ENCODE measurements at places on chromosomes 3 and 15.
A peak's percentile ranks its signal among the peaks of the same experiment; 100 is the strongest.

GRCh38 chr3:157091083-157091833, 68.7 kb downstream of the CCNL1 start:
- no peaks in the 10 kb centered on the region for H3K36me3 ChIP-seq
- H3K27ac ChIP-seq, result no peak overlapping the region
- H3K27me3 ChIP-seq, result no peaks in the 10 kb centered on the region
- peaks cover 26% of the 10 kb centered on the region for H3K4me1 ChIP-seq

- no peaks in the 10 kb centered on the region for H3K4me1 ChIP-seq
- no peak for DNase-seq
- H3K36me3 ChIP-seq, result no peaks in the 10 kb centered on the region
- no peaks in the 10 kb centered on the region for H3K27me3 ChIP-seq
Measured at GRCh38 chr3:163175970-163176369, 1679.4 kb downstream of the OTOL1 start.

DNA sequence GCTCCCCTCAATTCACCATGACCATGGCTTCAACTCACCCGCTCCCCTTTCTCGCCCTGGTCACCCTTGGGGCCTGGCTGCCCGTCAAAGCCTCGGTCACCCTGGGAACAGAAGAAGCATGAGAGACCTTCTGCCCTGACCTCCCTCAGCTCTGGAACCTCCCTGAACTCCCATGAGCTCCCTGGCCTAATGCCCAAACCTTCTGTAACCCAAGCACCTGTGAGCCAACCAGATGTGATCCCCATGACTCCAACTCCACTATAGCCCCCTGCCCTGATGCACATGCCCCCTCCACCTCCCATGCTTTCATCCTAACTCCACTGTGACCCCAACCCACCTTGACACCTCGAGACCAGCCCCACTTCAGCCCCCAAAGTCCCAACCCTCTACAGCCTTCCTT, 3.5 kb upstream of the UCN2 start:
- H3K4me1 ChIP-seq, result peaks cover 13% of the 10 kb centered on the region
- H3K27ac ChIP-seq, result no peak overlapping the region
- H3K4me3 ChIP-seq, result no peak overlapping the region
- H3K27me3 ChIP-seq, result no peaks in the 10 kb centered on the region

- no peak for DNase-seq
- no peaks in the 10 kb centered on the region for H3K36me3 ChIP-seq
- no peak overlapping the region for H3K27ac ChIP-seq
- H3K4me3 ChIP-seq, result no peak overlapping the region
Measured at GRCh38 chr3:184756151-184757021, 44.5 kb upstream of the MAGEF1 start.

GRCh38 chr3:13491206-13491974, 11.3 kb downstream of the HDAC11 start:
- no peak overlapping the region for H3K4me3 ChIP-seq
- no peaks in the 10 kb centered on the region for H3K4me1 ChIP-seq
- no peak overlapping the region for H3K27ac ChIP-seq
- H3K36me3 ChIP-seq, result no peaks in the 10 kb centered on the region
- no peak for DNase-seq
- no peaks in the 10 kb centered on the region for H3K27me3 ChIP-seq

DNA sequence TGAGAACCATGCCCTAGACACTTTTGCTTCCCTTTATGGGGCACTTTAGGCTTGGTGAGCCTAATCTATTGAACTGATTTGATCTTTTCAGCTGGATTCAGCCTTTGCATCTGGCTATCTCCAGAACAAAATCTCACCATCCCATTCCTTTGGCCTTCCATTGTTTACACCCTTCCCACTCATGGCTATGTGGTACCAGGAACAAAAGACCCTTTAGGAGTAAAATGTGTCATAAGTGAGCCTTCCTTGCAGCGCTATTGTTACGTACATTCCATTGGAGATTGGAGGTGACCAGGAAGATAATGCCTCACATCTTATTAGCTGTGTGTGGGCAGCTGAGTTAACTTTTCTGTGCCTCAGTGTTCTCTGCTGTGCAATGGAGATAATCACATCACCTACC, 188.4 kb downstream of the SATB1 start:
- no peak for DNase-seq
- no peak overlapping the region for H3K27ac ChIP-seq
- no peak overlapping the region for H3K4me3 ChIP-seq
- no peaks in the 10 kb centered on the region for H3K27me3 ChIP-seq
- no peaks in the 10 kb centered on the region for H3K4me1 ChIP-seq
- no peaks in the 10 kb centered on the region for H3K36me3 ChIP-seq

- no peak overlapping the region for H3K4me3 ChIP-seq
- no peaks in the 10 kb centered on the region for H3K4me1 ChIP-seq
- H3K27ac ChIP-seq, result no peak overlapping the region
Measured at GRCh38 chr3:107904536-107905066, 186.2 kb downstream of the CD47 start.

- no peaks in the 10 kb centered on the region for H3K36me3 ChIP-seq
- H3K27me3 ChIP-seq, result no peaks in the 10 kb centered on the region
- no peak overlapping the region for H3K27ac ChIP-seq
- no peak overlapping the region for H3K4me3 ChIP-seq
- DNase-seq, result no peak
Measured at GRCh38 chr3:82353306-82354171, 592.1 kb upstream of the GBE1 start.

- H3K27ac ChIP-seq, result no peak overlapping the region
- no peak overlapping the region for H3K4me3 ChIP-seq
- DNase-seq, result no peak
- no peaks in the 10 kb centered on the region for H3K36me3 ChIP-seq
Measured at GRCh38 chr3:140007911-140008869, 73.2 kb downstream of the CLSTN2 start.

DNA sequence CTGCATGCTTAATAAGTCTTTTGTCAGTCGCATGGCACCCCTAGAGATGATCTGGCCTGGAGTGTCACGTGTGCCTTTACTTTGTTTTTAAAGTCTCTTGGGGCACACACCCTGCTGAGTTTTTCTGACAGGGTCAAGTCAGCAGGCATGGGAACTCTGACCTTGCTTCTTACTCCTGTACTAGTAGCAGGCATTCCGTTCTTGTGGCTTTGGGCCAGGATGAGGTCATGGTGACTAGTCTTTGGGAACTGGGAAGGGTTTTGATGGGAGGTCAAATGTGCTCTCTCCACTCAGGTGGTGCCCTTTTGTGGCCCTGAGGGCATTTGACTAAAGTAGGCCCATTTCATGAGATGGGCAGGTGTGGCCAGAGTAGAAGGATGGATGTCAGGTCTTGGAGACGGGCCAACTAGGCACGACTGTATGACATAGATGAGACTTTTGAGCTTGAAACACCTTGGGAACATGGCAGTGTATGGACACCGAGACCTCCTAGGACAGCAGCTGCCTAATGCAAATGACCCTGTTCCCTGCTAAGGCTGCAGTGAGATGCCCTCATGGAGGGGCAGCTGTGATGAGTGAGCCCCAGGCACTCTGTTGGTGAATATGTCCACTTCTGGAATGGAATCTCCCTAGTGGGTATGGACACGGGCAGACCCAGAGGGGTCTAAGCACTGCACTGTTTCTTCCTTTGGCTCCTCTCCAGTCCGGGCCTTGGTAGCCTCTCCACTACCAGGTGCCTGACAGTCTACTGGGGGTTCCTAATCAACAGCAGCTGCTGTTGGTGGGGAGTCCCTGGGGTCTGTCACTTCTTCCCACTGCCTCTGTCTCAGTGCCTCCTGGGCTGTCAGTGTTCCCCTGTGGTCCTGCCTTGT, 16.4 kb downstream of the SRPRB start:
- H3K36me3 ChIP-seq, result peaks cover 10% of the 10 kb centered on the region

DNA sequence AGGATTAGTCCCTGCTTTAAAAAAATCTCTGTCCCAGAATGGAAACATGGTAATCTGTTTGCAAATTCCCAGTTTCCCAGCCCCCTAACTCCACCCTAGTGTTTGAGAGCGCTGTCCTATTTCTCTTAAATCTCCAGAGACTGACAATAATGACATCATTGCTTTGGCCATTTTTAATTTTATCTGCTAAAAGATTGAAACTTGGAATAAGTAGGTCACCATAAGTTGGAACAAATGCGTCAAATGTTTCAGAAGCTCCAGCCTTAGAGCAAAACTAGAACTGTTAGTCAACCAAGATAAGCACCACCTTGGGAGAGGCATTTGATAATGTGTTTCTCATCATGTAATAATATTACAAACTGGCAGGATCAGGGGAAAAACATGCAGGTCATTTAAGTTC, 25.7 kb upstream of the MB21D2 start:
- peaks cover 6% of the 10 kb centered on the region for H3K27me3 ChIP-seq
- no peaks in the 10 kb centered on the region for H3K36me3 ChIP-seq
- no peak overlapping the region for H3K27ac ChIP-seq
- H3K4me1 ChIP-seq, result no peaks in the 10 kb centered on the region
- no peak overlapping the region for H3K4me3 ChIP-seq
- no peak for DNase-seq

- no peaks in the 10 kb centered on the region for H3K36me3 ChIP-seq
- DNase-seq, result peak; percentile 66
- H3K4me3 ChIP-seq, result no peak overlapping the region
- no peak overlapping the region for H3K27ac ChIP-seq
- peaks cover 9% of the 10 kb centered on the region for H3K4me1 ChIP-seq
Measured at GRCh38 chr3:36969540-36970432, 23.1 kb downstream of the EPM2AIP1 start.

GRCh38 chr3:182331341-182331740, 462.0 kb upstream of the ATP11B start:
- H3K27ac ChIP-seq, result no peak overlapping the region
- no peaks in the 10 kb centered on the region for H3K36me3 ChIP-seq
- H3K27me3 ChIP-seq, result no peaks in the 10 kb centered on the region
- no peak for DNase-seq

DNA sequence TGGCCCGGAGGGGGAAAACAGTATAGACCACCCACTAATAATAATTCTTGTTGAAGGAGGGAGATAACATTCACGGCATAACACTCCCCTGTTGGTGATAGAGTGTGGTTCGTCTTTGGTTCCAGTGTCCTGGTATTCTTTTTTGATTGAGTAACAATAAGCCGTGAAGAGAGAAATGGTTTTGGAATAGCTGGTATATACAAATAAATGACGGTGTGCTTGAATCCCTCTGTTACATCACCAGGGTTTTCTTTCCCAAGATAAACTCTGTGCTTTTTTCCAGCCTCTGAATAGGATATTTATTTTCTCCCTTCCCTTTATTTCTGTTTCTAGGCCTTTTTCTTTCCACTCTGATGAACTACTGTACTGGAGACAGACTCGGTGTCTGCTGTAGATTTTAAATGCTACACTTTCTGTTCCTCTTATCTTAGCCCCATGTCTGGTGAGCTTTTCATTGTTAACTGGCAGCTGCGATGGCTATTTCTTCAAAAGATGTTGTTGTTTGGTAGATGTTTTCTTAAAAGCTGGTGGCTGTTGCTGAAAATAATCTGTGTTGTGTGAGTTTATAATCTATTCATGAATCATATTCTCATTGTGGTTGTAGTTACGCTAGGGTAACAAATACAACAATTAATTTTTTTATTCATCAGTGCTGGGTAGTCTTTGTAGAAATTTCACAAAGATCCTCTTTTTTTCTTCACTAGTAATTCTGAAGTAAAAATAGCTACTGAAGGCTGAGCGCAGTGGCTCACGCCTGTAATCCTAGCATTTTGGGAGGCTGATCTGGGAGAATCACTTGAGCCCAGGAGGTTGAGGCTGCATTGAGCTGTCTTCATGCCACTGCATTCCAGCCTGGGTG, 15.5 kb upstream of the SCAANT1 start:
- peaks cover 15% of the 10 kb centered on the region for H3K36me3 ChIP-seq
- H3K27me3 ChIP-seq, result no peaks in the 10 kb centered on the region
- no peak overlapping the region for H3K4me3 ChIP-seq
- no peak for DNase-seq
- no peak overlapping the region for H3K27ac ChIP-seq
- no peaks in the 10 kb centered on the region for H3K4me1 ChIP-seq

Data from endothelial cell of umbilical vein (primary cell).